ENCODE measurements at places on chromosomes 7 and 10.

- peak; percentile 60 for DNase-seq
These were observed 572 bp downstream of the CHST12 start for GRCh38 chr7:2403718-2404648.

DNA sequence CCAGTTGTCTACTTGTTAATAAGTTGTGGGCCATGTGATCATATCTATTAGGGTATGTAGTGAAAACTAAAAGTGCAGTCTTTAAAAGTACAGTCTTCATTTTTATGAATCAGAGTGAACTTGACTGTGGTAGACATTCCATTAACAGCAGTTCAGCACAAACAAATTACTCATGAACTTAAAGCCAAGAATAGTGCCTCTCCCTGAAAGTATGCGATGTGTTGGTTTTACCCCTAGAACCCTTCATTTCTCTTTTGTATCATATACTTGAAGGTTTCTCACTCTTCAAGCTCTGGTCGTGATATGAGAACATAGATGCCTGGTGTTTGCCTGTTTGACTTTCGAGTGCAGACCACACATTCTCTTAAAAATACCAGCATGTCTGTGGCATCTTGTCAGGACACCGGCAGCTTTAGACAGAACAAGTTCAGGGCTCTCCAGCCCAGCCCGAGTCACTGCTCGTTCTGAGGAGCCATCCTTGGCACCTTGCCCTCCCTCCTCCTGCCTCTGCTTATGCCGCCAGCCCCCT, 159.3 kb downstream of the LCOR start:
- DNase-seq = no peak

GRCh38 chr7:132677918-132678317, 101.6 kb upstream of the PLXNA4 start:
- DNase-seq = no peak

- DNase-seq = no peak
These were observed 2.2 kb upstream of the CDCA7L start for GRCh38 chr7:21947946-21948345.

GRCh38 chr7:135831455-135832195, 83.0 kb upstream of the FAM180A start:
- no peak for DNase-seq

GRCh38 chr7:117841611-117842010, 31.6 kb downstream of the CTTNBP2 start:
- DNase-seq = no peak

DNA sequence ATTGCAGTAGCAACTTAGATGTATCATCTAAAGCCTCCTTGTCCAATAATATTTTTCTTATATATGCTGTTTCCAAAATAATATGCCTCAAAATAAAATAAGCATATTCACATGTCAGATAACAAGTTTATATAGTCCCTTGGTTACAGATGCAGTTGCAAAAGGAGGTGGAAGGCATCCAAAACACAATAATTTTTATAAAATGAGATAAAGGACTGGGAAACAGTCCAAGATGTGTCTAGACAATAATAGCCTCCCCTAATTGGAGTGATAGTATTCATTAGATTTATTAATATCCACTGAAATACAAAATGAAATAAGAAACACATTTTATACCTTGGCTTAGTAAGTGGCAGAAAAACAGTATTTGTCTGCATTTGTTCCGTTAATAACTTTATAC, 30.3 kb downstream of the BCAP29 start:
- no peak for DNase-seq

GRCh38 chr7:134315679-134316538, 821 bp downstream of the SLC35B4 start:
- no peak for DNase-seq

- DNase-seq = no peak
These were observed 221.0 kb downstream of the AUTS2 start for GRCh38 chr7:69819333-69819705.

DNA sequence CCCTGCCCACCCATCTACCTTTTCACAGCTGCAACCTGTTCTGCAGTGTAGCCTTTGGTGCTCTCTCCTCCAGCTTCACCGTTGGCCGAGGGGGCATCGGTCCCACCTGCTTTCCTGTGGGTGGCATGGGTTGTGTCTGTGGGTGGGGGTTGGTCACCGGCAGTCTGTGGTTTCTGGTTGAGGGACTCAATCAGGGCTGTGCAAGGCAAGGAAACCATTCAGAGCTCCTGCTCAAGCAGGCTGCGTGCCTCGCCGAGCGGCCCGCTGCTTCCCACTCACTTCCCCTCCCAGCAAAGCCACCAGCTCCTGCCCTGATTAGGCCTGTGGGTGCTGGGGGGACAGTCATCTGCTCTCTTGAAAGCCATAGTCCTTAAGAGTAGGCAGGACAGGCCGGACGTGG, 9.8 kb downstream of the DNAJB12 start:
- DNase-seq = no peak

- no peak for DNase-seq
These were observed 676.4 kb upstream of the ANKRD30A start for GRCh38 chr10:36448760-36449691.

DNA sequence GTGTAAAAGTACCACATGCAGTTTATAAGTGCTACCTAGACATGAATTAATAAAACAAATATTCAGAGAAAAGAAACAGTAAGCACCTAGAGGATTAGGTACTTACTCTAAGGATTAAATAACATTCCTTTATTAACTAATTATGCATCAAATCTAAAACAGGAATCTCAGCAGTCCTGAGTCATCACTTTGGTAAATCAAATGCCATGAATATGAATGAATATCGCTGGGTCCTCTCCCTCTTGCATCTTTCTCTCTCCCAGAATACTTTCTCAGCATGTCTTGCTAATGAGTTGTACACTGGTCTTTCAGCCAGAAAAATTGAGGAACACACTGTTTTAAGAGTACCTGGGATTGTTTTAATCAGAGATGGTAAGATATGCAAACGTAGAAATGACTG, 225.5 kb upstream of the NFE2L3 start:
- DNase-seq = no peak

DNA sequence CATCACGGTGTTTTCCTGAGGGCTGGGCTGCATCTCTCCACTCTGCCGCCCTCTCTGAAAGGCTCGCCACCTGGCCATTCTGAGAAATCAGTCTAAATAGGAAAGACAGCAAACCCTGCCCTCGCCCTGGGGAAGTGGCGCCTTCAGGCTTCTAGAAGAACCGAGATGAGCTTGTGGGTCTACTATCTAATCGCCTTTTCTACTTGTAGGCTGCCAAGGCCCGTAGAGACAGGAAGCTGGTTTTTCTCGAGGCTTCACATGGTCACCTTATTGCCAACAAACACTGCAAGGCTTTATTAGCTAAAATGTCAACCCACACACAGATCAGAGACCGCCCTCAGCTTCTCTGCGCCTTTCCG, 21.4 kb downstream of the LAT2 start:
- no peak for DNase-seq

DNA sequence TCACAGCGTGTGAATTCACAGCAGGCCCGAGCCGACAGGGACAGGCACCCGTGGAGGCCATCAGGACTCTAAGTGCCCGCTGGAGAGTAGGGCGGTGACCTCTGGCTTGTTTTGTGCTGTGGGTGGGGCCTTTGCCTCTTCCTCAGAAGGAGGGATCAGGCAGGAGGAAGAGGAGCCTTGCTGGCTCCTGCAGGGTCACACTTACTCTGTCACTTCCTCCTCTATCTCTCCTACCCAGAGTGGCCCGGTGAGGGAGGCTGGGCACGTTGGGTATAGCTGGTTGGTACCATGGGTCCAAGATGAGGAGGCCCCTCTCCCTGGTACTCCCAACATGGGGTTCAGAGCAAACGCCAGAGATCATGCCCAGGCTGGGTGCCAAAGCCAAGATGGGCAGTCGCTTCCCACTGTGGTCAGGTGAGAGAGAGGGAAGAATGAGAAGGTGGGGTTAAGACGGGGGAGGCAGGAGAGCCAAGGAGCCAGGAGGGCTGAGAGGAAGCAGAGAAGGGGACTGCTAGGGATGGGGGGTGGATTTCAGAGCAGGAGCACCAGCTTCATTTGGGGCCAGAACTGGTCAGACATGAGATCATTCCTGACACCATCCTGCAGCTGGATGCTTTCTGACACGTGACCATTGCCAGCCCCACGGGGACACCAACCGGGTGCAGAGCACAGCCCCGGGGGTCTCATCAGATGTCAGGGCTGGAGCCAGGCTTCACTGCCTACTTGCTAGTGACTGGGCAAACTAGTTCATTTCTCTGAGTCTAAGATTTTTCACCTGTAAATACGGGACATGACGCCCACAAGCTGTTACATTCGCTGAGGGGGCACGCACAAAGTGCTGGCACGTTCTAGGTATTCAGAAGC, 54.8 kb upstream of the CACUL1 start:
- no peak for DNase-seq

DNA sequence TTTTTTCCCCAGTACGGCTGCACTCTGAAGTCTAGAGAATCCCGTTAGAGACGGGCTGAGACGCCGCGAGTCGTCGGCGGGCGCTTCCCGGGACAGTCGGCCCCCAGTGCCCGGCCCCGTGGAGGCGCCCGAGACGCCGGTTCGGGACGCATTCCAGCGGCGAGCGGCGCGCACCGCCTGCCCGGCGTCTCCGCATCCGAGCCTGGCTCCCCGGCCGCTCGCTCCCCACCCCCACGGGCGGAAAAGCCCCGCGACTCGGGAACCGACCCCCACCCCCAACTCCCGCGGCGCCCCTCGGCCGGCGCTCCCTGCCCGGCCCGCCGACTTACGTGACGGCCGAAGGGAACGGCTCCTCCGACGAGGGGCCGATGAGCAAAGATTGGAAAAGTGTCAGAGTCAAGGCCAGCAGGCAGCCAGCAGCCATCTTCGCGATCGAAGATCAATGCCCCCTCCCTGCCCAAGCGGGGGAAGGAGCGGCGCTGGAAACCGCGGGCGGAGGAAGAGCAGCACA, 486 bp downstream of the CACNA2D1 start:
- peak; percentile 52 for DNase-seq

DNA sequence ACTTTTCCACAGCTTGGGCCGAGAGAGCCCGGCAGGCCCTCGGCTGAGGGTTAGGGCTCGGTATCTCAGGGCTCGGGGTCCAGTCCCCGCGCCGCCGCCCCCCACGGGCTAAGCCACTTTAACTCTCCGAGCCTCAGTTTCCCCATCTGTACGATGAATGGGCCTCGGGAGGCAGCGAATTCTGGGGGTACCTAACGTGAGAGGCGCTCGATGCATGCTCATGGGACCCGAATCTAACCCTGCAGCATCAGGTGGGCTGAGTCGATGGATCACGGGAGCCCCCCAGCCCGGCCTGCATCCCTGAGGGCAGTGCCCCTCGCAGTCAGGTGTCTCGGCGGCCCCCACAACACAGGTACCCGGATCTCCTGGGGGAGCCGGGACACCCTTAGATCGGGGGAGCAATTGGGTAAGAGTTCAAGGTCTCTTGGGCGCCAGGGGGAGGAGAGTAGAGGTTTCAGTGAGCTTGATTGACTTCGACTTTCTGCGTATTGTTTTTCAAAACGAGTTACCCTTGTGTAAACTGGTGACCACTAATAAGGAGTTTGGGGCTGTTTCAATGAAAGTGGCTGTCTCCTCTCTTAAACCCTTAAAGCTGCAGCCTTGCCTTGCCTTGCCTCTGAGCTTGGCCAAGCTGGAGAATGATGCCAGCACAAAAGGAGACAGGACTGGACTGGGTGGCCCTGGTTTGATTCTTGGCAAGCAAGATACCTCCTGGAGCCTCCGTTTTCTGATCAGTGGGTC, 631 bp downstream of the POR start:
- DNase-seq = no peak

DNA sequence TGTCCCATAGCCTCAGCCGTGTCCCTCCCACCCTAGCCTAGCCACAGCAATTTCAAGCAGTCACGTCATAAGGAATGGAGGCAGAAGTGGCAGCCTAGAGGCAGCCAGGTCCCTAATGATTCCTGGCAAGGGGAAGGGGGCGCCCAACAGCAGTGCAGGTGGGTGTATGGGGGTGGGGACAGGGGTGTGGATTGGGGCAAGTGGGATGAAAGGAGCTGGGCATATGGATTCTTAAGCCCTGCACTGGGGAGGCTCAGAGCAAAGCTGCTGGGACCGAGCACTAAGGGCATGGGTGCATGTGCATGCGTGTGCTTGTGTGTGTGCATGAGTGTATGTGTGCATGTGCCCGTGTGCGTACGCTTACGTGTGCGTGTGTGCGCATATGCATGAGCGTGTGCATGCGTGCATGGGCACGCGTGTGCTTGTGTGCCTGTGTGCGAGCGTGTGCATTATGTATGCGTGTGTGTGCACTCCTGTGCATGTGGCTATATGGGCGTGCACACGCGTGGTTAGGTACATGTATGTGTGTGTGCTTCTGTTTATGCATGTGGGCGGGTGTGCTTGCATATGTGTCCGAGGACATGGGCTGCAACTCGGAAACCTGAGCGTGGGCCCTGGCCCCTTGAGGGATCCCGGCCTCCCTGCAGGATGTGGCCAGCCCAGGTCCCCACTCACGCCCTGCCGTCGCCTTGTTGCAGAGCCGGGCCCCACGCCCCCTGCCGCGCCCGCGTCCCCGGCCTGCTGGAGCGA, 34.1 kb downstream of the SH2B2 start:
- DNase-seq = no peak

DNA sequence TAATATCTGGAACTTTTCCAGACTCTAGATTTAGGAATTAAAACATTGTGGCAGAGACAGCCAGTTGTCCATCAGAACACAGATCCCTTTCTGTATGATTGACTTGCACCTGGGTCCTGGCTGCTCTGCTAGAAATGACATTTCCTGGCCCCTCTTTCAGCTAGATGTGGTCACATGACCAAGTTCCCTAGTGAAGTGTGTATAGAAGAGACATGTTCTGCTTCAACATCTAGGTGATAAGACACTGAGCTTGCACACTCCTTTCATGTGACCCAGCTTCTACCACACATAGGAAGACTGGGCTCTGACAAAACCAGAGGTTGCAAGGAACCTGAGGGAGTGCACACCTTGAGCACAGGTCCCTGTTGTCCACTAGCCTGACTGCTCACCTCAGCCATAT, 22.8 kb upstream of the DYNC1I1 start:
- no peak for DNase-seq

DNA sequence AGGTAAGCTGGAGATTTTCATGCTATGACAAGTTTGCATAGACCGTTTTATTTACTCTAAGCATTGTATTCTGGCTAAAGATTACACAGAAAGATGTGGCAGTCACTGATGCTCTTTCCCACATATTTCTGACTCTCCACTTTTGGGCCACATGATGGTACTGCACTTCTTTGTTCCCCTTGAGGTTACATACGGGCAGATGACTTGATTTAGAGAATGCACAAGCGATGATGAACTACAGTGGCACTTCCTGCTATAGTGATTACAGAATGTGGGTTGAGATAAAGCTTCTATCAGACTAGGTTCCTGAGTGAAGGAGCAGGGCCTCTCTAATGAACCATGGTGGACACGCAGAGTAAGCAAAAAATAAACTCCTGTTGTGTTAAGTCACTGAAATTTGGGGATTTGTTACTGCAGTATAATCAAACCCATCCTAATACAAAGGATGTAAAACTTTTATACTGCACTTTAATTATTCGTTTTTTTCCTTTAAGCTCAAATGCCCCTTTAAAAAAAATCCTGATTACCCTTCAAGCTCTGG, 177.9 kb downstream of the TAX1BP1 start:
- no peak for DNase-seq

- DNase-seq = no peak
These were observed 75.2 kb upstream of the NPVF start for GRCh38 chr7:25303281-25304181.

- no peak for DNase-seq
These were observed 281.9 kb downstream of the CAMK1D start for GRCh38 chr10:12631216-12631615.
